Posterior cingulate gyrus (tissue), 11 donors: ENCODE measurements at places on chromosomes 3 and 15.
A peak's percentile ranks its signal among the peaks of the same experiment; 100 is the strongest.

- DNase-seq = peak; percentile 37
These were observed 406 bp upstream of the MPI start for GRCh38 chr15:74889390-74889882.

GRCh38 chr3:108511490-108511889, 1.1 kb upstream of the MYH15 start:
- DNase-seq = no peak

DNA sequence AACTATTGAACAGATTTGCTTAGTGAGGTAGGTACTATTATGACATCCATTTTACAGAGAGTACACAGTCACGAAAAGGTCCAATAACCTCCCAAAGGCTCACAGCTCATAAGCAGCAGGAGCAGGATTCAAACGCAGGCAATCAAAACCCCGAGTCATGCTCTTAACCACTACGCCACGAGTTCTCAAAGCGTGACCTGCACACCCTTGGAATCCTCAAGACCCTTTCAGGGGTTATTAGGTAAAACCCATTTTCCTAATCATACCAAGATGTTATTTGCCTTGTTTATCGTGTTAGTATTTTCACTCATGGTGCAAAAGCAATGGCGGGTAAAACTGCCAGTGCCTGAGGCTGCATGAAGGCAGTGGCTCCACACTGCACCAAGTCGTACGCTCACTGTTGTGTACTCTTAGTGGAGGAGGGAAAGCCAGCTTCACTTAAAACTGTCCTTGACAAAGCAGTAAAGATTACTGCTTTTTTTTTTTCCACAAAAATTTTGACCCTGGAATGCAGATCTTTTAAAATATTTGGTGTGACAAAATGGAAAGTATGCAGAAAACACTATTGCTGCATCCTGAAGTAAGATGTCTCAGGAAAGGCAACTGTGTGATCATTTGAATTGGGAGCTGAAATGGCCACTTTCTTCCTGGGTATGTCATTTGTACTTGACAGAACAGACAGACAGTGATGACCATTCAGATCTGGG, 96.1 kb downstream of the IGF2BP2 start:
- no peak for DNase-seq

DNA sequence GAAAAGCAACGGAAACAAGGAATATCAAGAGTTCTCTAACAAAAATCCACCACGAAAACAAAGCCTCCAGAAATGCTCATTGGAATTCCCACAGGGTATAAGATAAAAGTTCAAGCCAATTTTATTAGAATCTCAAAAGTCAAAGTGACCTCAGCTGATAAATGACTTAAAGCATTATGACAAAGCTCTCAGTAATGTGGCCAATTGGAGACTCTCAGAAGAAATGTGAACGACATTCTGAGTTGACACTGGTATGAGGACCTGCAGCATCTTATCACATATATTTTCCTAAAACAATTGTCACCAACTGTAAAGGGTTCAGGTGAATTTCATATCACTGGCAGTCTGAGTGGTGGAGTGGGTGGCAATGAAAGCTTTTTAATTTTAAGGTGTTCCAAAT, 199.1 kb downstream of the FOXP1 start:
- DNase-seq = no peak

GRCh38 chr15:67030036-67030762, 35.2 kb upstream of the SMAD3 start:
- DNase-seq = no peak

DNA sequence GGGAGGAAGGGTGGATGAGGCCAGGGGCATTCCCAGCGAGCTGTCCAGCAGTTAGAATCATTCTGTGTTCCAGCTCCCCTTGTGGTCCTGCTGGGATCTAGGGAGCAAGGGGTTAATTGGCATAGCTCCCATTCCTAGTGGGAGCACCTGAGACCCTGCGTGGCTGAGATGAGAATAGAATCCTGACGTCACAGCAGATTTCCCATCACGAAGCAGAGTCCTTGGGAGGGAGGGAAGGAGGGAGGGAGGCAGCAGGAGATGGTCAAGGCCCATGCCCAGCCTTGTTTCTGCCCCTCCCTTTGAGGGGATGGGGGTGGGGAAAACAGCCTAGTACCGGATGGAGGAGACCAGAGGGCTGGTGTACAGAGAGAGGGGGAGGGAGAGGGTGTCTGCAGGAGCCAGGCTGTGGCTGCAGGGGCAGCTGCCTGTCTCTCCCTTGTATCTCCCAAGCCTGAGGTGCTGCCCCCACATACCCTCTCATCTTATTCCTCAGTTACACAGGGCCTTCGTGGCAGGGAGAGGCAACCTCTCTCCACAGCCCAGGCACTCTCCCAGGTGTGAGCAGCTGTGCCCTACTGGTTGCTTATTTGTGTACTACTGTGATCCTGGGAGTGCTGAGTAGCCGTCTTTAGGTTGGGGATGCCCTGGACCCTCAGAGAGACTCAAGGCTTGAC, 5.4 kb downstream of the TYRO3 start:
- peak; percentile 70 for DNase-seq

DNA sequence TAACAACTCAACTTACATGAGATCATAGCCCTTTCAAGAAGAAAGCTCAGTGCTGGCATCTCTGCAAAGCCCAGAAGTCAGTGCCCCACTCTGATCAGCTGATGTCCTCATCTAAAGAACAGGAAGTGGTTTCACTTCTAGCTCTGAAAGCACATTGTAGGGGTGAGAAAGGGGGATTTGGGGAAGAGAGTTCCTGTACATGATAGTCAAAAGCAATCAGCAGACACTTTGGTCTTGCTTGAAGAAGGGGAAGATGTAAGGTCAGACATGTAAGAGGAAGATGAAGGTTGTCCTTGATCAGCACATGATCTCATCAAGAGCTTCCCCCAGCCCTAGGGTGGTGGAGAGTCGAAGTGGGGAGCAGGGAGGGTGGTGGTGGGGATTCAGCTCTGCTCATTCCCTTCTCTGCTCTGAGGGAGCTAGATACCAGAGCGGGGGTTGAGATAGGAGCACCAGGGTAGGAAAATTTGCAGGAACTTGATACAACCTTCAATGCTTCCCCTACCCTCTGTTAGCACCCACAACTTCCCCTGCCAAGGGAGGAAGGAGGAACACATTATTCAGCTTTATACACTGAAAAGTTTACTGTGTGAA, 76.4 kb upstream of the ETV5 start:
- DNase-seq = no peak

GRCh38 chr3:15682561-15683185, 81.1 kb downstream of the BTD start:
- DNase-seq = no peak

- DNase-seq = no peak
These were observed 196.4 kb downstream of the RORA start for GRCh38 chr15:61032600-61033286.

DNA sequence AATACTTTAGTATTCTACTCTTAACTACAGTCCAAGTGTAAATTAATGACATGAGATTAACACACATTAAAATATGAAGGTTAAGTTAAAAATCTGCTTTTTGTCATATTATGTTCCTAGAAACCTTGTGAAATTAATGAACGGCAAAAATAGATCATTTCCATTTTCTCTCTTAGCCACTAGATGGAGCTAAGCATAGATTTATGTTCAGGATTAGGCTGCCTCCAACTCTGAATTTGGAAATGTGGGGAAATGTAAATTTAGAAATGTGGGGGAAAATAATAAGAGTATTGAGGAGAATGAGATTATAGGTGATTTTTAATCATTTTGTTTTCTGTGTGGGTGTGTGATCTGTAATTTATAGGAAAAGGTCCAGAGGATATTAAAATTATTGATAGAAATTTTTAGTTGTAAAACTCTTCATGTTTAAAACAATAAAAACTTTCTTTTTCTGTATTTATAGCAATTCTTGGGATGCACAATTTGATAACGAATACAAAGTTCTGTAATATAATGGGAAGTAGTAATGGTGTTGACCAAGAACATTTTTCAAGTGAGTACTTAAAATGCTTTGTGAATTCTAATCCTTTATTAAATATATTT, 59.2 kb downstream of the TMOD3 start:
- DNase-seq = no peak

DNA sequence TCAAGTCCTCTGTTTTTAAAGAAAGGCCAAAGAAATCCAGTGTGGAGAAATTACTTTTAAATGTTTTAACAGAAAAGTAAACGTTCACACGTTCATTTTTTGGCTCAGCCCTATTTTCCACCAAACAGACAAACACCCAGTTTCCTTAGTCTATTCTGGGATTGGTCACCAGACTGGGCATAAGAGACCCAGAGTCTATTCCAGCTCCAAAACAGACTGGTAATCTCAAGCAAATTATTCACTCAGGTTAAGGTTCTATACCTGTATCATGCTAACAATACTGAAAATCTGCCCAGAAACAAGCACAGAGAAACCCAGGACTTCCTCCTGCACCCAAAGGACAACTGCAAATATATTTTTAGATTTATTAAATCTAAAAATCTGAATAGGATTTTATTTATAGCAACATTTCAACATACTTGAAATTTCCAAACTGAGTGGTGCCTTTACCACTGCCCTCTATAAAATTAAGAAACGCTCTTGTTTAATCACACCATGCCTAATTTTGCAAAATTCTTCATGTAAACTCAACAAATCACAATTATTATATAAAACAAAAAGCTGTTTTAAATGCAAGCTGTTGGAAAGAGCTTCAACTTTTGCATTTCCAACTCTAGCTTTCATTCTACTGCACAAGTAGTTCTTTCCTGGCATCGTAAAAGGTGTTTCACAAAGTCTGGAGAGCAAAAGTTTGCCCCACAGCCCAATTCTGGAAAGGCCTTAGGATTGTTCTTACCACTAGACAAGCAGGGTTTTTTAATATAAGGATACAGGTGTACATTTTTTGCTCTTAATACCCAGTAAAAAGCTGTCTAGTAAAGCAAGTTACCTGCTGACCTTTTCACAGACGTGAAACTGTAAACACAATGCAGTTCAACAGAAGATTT, 18.7 kb downstream of the ZNF148 start:
- DNase-seq = no peak

- DNase-seq = no peak
These were observed 6.5 kb downstream of the PDCD10 start for GRCh38 chr3:167728176-167728575.

DNA sequence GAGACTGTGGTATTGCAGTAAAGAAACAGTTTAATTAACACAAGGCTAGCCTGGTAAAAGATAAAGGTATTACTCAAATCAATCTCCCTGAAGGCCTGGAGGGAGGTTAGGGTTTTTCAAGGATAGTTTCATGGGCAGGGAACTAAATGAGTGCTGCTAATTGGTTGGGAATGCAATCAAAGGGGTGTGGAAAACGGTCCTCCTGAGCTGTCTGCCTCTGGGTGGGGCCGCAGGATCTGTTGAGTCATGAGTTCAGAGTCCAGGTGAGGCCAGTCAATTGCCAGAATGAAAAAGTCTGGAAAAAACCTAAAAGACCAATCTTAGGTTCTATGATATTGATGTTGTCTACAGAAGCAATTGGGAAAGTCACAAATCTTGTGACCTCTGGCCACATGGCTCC, 293.2 kb downstream of the MCTP2 start:
- no peak for DNase-seq

DNA sequence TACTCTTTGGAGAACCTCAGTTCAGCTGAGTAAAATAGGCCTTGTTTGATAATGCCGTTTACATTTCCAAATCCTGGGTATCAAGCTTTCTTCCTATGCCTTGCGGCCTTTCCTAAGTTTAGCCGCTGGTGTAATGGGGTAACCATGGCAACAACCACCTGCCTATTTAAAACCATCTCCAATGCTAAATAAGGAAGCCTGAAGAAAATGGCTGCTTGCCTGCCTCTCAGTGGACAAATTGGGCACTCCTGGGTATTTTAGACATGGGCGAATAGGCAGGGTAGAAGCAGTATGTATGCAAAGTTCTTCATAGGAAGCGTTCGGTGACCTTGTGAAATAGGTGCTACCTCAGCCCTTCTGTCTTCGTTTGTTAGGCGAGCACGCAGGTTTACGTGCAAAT, 122.7 kb downstream of the DGKG start:
- DNase-seq = no peak

GRCh38 chr3:148588291-148588690, 109.4 kb upstream of the AGTR1 start:
- DNase-seq = no peak

DNA sequence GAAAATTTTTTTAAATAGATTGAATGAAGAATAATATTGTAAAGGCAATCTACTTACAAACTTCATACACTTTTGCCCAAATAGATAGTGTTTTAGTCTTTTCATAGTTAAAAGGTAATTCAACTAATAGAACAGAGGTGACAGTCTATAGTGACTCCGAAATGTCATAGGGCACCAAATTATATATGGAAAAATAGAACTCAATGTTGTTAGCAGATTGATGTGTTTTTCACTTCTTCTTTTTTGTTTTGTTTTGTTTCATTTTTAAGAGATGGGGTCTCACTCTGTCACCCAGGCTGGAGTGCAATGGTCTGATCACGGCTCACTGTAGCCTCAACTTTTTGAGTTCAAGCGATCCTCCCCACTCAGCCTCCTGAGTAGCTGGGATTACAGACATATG, 721 bp downstream of the CSTA start:
- DNase-seq = no peak

GRCh38 chr3:184694716-184695115, 17.1 kb downstream of the MAGEF1 start:
- DNase-seq = no peak

GRCh38 chr3:68943753-68944500, 11.6 kb upstream of the TAFA4 start:
- no peak for DNase-seq

DNA sequence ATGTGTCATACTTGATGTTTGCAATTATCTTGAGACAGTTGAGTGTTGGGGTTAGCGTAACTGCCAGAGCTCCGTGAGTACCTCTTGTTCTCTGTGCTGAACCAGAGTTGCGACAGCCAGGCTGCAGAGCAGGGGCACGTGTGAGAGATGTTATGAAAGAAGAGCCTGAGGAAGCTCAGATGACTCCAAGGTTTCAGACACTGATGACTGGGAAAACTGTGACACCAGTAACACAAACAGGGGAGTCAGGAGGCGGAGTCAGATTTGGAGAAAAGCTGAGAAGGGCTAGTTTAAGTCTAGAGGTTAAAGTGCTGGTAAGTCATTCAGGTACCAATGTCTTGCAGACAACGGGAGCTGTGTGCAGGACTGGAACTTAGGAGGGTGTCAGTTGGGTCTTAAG, 45.0 kb downstream of the BLM start:
- no peak for DNase-seq

- DNase-seq = no peak
These were observed 38.3 kb upstream of the INO80 start for GRCh38 chr15:41154412-41154811.

GRCh38 chr15:68307131-68307928, 29.8 kb downstream of the FEM1B start:
- no peak for DNase-seq

- no peak for DNase-seq
These were observed 37.9 kb downstream of the IL20RB start for GRCh38 chr3:136995652-136996051.

- no peak for DNase-seq
These were observed 87.2 kb downstream of the PRICKLE2 start for GRCh38 chr3:64138046-64138445.

- no peak for DNase-seq
These were observed 18.6 kb downstream of the POMGNT2 start for GRCh38 chr3:43087249-43087776.

DNA sequence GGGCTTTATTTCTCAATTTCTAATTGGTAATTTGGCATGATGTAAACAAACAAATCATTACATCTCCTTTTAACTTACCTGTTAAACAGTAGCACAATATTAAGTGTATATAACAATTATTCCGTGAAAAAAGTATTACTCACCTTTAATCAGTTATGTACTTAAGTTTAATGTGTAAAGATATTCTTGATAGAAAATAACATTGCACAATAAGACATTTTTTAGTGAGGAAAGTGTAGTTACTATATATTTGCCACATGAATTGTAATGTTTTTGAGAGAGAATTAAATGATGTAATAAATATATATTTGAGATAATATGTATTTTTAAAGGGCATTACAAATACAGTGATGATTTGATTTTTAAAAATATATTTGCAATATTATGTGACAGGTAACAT, 10.9 kb upstream of the CCNB2 start:
- DNase-seq = no peak
